ENCODE measurements at places on chromosomes 7 and 10.

- DNase-seq, result no peak
These were observed 14.6 kb upstream of the ZEB1 start for GRCh38 chr10:31304291-31304970.

DNA sequence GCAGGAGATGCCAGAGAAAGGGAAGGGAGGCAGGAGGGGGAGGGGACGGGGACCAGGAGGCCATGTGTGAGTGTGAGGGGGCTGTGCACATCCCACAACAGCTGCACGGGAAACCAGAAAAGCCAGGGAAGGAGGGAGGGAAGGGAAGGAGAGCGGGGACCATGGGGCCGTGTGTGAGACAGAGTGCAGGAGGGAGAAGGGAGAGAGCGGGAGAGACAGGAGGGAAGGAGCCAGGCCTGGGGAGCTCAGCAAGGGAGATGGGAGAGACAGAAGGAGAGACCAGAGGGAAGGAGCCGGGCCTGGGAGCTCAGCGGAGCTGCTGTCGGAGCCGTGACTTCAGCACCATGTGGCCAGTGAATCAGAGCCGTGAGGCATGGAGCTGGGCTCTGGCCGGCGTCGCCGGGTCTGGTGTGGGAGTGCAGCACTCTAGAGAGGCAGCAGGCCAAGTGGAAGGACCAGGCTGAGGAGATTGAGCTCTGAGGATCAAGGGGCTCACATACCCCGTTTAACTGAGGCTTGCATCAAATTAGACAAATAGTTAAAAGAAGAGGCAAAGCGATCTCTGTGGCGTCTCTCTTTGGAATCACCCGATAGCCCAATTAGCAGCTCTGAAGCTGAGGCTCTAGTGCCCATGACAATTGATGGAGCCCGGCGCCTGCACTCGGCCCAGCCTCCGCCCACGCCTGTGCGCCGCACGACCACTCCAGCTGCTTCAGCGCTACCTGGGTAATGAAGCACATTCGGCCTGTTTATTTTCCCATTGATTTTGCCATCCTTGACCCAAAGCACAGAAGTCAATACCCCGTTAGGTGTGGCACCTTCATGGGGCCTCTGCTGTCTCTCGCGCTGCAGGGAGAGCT is 150.4 kb downstream of the MAD1L1 start:
- DNase-seq, result no peak

- no peak for DNase-seq
These were observed 77.3 kb upstream of the RPA3 start for GRCh38 chr7:7795630-7796121.

DNA sequence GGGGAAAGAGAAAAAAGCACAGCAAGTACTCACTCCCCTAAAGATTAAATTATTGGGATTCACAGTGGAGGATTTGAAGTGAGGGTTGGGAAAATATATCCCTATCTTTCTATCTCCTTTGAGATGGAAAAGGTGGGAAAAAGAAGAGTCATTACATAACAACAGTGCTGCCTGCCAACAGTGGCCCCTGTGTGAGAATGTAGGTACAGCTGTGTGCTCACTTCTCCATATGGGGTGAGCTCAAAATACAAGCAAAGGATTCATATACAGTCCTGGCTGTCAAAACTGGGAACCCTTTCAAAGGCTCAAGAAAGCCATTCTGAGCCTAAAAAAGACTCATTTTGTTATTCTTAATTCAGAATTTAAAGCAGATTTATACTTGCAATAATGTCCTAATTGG is 458.5 kb downstream of the GPAM start:
- DNase-seq, result no peak

GRCh38 chr10:48285710-48286109 is 11.2 kb upstream of the FRMPD2 start:
- no peak for DNase-seq

DNA sequence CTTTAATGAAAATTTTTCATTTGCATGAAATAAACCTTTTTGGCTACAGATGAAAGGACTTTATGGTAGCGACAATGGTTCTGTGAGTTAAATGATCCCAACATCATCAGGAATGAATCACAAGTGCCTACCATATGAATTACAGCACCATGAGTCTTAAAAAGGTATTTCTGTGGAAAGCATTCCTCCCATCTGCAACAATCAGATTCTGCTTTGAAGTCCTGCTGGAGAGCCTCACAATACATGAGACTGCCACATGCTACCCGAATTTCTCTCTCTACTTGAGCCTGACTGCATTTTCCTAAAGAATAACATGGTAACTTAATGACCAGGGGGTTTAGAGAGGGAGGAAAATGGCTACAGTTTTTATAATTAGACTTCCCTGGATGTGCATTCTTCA is 190.3 kb downstream of the TWIST1 start:
- DNase-seq, result no peak

- no peak for DNase-seq
These were observed 29.0 kb upstream of the WDFY4 start for GRCh38 chr10:48655411-48656240.

GRCh38 chr7:38410056-38410455 is 136.6 kb upstream of the TARP start:
- no peak for DNase-seq

GRCh38 chr10:52170776-52171175 is 143.3 kb upstream of the DKK1 start:
- no peak for DNase-seq

DNA sequence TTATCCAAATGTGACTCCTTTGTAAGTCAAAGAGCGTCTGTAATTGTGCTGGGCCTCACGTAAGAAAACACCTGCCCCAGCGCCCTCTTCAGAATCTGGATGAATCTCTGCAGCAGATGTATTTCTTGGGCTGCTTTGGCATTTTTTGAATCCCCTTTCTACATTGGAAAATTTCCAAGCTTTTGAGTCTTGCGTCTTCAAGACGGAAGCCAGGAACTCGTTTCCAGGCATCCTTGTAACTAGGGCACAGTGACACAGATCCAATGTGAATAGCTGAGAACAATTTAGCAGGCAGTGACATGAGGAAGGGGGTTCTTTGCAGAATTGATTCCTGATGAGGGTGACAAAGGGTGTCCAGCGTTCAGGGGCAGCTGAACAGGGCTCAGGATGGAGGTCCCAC is 862.3 kb downstream of the TYW1 start:
- no peak for DNase-seq

- no peak for DNase-seq
These were observed 135.7 kb downstream of the AVL9 start for GRCh38 chr7:32631021-32631420.

GRCh38 chr10:129236274-129236691 is 230.8 kb upstream of the MGMT start:
- no peak for DNase-seq

- DNase-seq, result peak; percentile 76
These were observed 173.9 kb upstream of the SP4 start for GRCh38 chr7:21253740-21254687.

DNA sequence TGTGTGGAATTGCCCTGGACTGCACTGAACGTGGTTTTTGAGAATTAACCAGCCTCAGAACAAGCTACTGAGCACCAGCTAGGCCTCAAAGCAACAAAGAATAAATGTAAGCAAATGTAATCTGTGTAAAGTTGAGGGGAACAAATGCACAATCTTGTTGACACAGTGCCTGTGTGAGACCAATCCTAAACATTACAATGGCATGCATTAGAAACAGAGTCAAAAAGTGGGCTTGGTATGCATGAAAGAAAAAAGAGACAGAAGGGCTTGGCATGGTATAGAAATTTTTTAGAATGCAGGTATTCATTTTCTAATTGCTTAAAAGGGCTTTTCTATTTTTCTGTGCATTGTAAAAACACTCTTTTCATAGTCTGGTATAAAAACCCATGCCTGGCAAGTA is 224.3 kb downstream of the POU6F2 start:
- DNase-seq, result no peak

- DNase-seq, result peak; percentile 70
These were observed 820.6 kb downstream of the LRMDA start for GRCh38 chr10:76251841-76252671.

DNA sequence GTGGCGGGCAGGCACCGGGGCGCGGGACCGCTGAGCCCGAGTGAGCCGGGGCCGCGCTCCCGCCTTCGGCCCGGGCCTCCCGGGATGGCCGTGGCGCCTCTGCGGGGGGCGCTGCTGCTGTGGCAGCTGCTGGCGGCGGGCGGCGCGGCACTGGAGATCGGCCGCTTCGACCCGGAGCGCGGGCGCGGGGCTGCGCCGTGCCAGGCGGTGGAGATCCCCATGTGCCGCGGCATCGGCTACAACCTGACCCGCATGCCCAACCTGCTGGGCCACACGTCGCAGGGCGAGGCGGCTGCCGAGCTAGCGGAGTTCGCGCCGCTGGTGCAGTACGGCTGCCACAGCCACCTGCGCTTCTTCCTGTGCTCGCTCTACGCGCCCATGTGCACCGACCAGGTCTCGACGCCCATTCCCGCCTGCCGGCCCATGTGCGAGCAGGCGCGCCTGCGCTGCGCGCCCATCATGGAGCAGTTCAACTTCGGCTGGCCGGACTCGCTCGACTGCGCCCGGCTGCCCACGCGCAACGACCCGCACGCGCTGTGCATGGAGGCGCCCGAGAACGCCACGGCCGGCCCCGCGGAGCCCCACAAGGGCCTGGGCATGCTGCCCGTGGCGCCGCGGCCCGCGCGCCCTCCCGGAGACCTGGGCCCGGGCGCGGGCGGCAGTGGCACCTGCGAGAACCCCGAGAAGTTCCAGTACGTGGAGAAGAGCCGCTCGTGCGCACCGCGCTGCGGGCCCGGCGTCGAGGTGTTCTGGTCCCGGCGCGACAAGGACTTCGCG is 534 bp downstream of the FZD9 start:
- no peak for DNase-seq

DNA sequence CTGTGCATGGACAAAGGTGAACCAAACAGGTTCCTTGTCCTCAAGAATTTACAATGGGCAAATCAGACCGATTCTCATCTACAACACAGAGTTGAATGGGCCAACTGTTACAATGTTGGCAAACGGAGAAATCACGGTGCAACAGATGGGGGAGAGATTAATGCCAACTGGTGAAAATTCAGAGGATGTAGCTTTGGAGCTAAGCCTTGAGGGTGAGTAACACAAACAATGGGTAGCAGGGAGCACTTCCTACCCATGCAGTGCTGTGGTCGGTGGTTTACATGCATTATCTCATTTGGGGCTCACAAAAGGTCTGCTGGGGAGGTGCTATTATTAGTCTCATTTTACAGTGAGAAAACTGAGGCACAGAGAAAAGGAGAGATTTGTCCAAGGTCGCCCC is 902 bp upstream of the NFE2L3 start:
- DNase-seq, result no peak

GRCh38 chr7:121279822-121280221 is 49.0 kb upstream of the WNT16 start:
- DNase-seq, result no peak

DNA sequence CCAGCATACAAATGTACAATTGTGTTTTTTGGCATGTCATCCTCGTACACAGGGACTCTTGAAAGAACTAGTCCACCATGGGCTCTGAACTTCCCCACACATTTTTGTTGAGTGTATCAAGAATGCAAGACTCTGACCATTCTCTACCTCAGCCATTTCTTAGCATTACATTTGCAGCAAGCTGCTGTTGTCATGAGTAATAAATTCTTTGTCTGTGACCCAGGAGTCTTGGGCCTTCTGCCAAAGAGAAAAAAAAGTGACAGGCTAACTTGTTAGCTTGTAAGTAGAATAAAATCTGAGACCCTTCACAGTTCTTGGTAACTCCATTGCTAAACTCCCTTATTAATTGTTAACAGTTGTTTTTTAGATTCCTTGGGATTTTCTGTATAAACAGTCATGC is 542.3 kb upstream of the MBL2 start:
- no peak for DNase-seq

GRCh38 chr7:50822110-50822509 is 39.4 kb upstream of the GRB10 start:
- no peak for DNase-seq

GRCh38 chr7:103119791-103120291 is 29.1 kb downstream of the NAPEPLD start:
- DNase-seq, result no peak

DNA sequence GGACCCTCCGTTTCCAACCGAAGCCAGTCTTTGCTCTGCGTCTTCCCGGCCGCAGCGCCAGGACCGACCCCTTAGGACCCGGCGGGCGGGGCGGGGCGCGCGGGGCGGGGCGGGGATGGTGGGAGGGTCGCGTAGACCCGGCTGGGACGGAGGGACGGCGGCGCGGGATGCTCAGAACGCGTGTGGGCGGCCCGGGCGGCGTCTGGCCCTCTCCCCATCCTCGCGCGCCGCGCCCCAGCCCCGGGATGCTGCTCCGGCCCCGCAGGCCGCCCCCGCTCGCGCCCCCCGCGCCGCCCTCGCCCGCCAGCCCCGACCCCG is at the start of gene UTF1:
Gene UTF1, plus strand, starts transcription at position 174 of the 318 bp plus-strand sequence. Its CDS starts 72 bp downstream, at position 246.
- peak; percentile 36 for DNase-seq

GRCh38 chr10:124097883-124098282 is 4.5 kb upstream of the CHST15 start:
- DNase-seq, result no peak

DNA sequence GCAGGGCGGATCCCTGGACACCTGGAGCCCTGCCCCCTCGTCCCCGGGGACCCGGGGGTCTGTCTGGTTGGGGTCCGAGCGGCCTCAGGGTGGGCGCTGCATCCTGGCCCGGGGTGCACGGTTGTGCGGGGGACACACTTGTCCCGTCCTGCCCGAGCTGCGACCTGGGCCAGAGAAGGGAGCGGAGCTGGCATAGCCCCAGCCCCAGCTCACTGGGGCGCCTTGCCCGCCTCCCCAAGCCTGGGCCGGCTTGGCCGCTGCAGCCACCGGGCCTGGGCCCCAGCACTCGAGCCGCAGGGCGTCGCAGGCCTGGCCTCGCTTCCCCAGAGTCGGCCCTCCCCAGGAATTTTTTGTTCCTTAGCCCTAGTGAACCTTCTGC is 54.5 kb downstream of the GLRX3 start:
- no peak for DNase-seq

DNA sequence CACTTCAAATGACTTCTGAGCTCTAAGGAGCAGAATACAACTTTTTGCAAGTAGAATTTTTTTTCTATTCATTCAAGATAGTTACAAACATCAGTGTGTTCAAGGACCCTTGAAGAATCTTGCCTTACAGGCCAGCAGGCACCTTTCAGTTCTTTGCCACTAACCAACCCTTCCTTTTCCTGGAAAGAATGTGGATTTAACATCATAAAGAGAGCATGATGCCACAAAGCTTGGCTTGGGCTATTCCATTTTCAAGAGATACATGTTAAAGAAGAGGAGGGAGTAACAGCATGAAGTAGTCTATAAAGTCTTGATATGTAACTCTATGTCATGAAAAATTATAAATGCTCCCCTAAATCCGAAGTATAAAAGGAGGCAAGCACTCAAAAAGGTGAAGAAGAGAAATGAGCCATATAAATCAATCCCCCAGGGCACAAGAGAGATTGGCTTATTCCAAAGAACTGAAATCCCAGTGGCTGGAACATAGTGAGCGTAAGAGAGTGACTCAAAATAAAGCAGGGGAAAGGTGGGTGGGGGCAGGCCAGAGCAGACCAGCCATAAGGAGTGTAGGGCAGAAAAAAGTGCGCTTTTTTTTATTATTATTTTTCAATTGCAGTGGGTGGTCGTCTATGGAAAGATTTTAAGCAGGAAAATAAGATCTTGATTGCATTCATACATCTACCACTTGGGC is 1025.6 kb upstream of the C7orf33 start:
- no peak for DNase-seq
